Skeletal muscle cell (primary cell): ENCODE measurements at places on chromosomes 6 and 20.
A peak's percentile ranks its signal among the peaks of the same experiment; 100 is the strongest.

DNA sequence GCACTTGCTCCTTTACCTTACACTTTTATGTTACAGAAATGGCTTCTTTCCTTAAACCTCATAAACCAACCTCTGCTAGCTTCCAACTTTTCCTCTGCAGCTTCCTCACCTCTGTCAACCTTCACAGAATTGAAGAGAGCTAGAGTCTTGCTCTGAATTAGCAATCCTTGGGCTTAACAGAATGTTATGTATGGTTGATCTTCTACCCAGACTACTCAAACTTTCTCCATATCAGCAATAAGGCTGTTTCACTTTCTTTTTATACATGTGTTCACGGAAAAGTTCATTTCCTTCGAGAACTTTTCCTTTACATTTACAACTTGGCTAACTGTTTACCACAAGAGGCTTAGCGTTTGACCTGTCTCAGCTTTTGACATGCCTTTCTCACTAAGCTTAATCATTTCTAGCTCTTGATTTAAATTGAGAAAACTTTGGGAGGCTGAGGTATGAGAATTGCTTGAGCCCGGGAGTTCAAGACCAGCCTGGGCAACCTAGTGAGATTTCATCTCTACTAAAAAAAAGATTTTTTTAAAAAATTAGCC, 207.3 kb downstream of the BMP7 start:
- DNase-seq: no peak

DNA sequence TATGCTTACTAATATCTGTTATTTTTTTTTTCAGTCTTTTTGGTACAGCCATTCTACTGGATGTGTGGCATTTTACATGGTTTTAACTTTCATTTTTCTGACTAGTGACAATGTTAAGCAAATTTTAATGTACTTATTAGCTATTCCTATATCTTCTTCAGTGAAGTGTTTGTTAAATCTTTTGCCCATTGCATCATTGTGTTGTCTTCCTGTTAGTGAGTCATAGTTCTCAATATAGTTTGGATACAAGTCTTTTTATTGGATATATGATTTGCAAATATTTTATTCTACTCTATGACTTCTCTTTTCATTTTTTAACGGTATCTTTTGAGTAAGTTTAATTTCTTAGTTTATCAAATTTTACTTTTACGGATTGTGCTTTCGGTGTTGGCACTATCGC, 519.4 kb downstream of the CDKAL1 start:
- peak; percentile 7 for DNase-seq

DNA sequence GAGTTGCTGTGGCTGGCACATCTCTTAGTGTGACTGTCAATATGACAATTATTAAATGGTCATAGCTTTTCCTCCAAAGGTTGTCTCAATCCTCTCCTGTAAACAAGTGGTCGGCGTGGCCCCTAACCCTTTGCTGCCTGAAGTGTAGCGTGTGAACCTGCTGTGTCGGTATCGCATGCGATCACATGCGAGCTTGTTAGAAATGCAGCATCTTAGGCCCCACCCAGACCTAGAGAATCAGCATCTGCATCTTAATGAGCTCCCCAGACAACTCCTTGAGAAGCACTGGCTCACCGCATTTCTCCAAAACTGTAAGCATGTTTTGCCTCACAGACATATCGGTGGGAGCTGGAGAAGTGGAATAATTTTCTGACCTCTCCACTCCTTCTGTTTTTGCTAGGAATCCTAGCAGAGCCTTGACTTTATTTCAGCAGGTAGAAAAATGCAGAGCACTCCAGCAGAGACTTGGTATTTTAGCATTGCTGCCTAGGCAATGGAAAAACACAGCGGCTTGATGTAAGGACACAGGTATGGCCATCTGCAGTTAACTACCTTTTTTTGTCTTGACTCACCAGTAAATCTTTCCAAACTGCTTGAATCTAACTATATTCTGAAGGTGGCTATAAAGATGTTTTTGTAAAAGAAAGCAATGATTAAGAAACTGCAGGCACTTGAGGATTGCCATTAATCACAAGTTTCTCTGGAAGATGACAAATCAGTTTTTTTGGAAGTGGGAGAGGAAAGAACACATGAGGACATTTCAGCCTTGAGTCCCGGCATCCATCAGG, 67.6 kb downstream of the PSMG4 start:
- no peak for DNase-seq

DNA sequence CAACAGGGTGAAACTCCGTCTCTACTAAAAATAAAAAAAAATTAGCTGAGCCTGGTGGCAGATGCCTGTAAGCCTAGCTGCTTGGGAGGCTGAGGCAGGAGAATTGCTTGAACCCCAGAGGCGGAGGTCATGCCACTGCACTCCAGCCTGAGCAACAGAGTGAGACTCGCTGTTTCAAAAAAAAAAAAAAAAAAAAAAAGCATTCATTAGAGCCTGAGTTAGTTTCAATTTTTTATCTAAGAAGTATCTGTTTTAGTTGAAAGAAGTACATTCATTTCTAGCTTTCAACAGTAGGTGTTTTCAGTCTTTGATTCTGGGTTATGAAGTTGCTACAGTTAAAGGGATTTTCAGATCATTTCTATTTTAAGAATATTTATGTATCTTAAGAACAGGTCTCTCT, 42.2 kb downstream of the ZNF292 start:
- DNase-seq: no peak

- DNase-seq: no peak
Observed at GRCh38 chr6:39193201-39193791, 36.0 kb downstream of the KCNK5 start.

DNA sequence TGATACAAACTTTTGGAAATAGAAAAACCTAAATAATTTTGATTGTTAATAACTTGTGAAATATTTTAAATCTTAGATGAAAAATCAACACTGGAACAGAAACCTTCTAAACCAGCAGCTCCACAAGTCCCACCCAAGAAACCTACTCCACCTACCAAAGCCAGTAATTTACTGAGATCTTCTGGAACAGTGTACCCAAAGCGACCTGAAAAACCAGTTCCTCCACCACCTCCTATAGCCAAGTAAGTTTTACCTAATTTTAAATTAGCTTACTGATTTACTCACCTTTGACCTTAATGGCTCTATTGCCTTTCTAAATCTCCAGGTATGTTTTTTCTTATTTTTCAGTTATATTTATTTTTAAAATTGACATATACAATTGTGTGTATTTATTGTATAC, 102.6 kb upstream of the ADGRF4 start:
- no peak for DNase-seq

DNA sequence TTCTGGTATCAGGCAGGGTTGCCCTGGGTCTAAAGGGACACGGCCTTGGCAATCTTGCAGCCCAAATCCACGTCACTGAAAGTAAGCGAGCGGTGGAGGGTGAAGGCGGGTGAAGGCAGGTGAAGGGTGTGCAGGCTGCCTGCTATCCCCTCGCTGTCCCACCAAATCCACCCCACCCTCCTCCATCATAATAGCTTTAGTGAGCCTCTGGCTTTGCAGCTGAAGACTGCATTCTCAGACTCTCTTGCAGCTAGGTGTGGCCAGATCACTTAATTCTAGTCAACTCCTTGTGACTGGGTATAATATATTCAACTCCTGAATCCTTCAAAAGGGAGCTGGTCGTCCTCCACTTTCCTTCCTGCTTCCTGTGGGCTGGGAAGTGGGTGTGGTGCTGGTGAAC, 126.7 kb upstream of the TRAF3IP2 start:
- no peak for DNase-seq
